CD4-positive, alpha-beta T cell (primary cell): ENCODE measurements at places on chromosomes 7 and 10.

GRCh38 chr10:115084277-115084850 lies 8.8 kb upstream of the ATRNL1 start:
- no peak for DNase-seq

DNA sequence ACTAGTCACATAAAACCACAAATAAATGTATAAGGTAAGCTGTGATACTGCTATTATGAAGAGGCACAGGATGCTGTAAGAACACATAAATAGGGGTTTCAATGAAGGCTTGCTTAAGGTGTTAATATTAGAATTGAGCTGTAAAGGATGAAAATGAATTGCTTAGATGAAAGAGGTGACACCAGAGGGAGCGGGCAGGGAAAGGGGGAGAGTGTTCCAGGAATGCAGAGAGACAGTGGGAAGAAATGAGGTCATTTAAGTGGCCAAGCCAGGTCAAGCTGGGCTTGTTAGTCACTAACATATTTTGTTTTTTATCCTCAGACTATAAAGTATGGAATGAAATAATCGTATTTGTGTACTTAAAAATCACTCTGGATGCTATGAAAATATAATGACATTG lies 193.5 kb downstream of the NRG3 start:
- no peak for DNase-seq

DNA sequence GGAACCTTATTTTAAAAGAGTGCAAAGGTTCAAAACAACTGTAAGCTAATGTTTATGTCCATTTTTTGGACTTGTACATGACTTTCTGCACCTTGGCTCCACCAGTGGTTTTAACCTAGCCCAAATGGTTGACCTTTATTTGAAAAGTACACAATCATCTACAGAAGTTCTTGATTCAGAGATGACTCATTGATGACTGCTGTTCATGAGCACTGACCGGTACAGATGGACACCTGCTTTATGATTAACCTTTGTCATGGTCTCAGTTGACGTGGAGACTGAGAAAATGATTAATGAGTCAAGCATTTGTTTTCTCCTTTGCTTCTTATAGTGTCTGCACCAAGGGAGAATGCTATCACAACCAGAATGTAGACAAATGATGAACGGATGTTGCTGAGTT lies 55.7 kb upstream of the PTER start:
- DNase-seq, result no peak

DNA sequence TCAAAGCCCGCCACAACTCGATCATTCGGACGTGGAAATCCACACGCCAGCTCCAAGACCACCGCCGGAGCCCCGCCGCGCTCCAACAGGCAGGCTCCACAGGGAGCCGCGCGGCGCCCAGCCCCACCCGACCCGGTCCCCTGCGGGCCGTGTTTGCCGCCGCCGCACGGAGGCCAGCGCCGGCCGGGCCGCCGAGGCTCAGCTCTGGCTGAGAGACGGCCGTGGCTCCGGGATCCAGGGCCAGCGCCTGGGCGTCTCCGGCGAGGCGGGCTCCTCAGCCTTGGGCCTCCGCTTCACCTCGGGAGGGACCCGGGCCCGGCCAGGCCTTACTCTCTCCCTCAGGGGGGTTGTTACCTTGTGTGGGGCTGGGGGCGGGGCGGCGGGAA lies 333 bp downstream of the SMNDC1 start:
- no peak for DNase-seq

DNA sequence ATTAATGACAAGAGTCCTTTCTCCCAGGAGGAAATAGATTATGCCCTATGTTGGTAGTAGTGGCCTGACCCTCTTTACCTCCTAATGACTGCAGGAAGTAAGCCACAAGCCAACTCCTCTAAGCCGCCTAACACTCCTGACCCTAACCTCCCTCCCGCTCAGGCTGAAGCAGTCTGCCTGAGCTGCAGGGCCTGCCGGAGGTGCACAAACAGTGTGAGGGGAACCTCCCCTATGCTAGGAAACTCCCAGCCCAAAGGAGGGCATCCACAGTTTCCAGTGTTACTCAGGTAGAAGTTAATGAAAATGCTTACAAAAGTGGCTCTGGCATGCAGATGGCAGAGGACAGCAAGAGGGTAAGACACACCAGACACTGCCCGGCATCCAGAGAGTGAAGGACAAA lies 294.4 kb upstream of the GALNT17 start:
- no peak for DNase-seq

DNA sequence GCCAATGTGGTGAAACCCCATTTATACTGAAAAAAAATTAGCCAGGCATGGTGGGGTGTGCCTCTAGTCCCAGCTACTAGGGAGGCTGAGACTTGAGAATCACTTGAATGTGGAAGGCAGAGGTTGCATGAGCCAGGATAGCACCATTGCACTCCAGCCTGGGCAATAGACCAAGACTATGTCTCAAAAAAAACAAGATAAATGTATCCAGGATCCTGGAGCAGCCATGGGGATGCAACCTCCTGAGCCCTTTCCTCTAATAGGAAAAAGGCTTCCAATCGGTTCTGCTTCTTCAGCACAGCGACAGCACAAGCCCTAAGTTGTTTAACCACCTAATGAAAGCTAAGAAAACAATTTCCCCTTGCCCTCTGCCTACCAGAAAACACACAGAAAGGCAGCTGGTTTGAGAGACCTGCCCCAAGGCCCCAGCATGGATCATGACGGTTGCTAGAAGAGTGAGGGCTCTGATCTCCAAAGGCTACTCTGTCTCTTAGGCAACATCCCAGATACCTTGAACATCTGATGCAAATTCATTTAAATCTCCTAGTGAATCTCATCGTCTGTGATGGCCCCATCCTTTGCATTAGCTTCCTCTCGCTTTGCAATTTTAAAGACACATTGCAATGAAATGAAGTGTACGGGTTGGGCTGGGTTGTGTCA lies 220.8 kb downstream of the ARHGAP21 start:
- no peak for DNase-seq
